ENCODE measurements at places on chromosomes 3 and 15.

GRCh38 chr3:143814443-143814889, 33.8 kb downstream of the SLC9A9 start:
- no peak for DNase-seq

GRCh38 chr3:196323016-196323415, 5.0 kb upstream of the DYNLT2B start:
- DNase-seq, result no peak

DNA sequence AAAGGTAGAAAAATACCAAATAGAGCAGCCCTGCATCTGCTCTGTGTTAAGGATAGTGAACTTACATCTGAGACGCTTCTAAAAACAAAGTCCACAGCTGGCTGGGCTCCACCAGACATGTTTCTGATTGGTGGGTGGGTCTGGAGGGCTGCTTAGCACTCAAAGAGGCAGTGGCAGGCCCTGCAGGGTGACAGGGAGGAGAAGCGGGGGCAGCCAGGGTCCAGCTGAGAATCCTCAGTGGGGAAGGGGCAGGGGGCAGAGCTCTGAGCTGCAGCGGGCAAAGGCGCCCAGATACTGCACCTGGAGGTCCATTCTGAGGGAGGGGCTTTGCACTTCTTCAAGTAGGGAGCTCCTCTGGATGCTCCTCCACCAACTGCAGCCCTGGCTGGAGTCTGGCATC, 28.1 kb downstream of the PRR23E start:
- DNase-seq, result no peak

DNA sequence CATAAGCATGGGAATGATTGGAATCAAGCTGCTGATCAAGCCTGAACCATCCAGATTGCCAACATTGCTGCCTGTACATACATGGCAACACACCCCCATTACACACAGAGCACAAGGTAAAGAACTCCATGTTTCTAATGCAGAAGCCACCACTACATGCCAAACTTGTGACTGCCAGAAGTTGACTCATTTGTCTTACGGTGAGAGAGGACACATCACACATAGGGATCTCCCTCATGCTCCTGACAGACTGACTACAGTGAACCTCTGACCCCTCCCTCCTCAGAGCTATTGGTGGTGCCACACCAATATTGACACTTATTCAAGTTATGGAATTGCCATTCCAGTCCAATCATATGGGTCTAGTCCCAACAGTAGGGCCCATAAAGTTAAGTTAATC, 42.3 kb downstream of the EFHB start:
- DNase-seq, result no peak

- DNase-seq, result peak; percentile 36
Measured at GRCh38 chr15:57703387-57703786, 3.1 kb upstream of the POLR2M start.

GRCh38 chr3:94071713-94072284, 8.9 kb downstream of the NSUN3 start:
- DNase-seq, result no peak

GRCh38 chr3:121748680-121749275, 763 bp downstream of the GOLGB1 start:
- no peak for DNase-seq

- DNase-seq, result peak; percentile 53
Measured at GRCh38 chr15:50685976-50686468, 575 bp downstream of the TRPM7 start.

- DNase-seq, result no peak
Measured at GRCh38 chr15:69118089-69118488, 42.3 kb upstream of the GLCE start.

- DNase-seq, result no peak
Measured at GRCh38 chr15:77009176-77009575, 14.2 kb downstream of the PSTPIP1 start.

DNA sequence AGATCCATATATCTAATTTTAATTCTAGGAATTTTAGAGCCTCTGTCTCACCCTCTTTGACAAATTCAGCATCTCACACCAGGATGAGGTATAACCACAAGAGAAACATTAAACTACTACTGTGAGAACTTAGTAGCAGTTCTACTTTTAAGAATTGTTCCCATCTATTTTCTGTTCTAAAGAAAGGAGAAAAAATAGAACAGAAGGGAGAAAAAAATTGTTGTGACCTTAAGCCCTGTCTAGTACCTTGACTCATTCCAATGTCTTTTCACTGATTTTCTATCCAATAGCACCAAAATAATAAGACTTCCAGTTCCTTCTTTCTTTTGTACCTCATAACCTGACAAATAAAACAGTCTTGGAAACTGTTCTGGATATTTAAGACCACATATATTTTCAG, 37.0 kb downstream of the FRMD5 start:
- no peak for DNase-seq

DNA sequence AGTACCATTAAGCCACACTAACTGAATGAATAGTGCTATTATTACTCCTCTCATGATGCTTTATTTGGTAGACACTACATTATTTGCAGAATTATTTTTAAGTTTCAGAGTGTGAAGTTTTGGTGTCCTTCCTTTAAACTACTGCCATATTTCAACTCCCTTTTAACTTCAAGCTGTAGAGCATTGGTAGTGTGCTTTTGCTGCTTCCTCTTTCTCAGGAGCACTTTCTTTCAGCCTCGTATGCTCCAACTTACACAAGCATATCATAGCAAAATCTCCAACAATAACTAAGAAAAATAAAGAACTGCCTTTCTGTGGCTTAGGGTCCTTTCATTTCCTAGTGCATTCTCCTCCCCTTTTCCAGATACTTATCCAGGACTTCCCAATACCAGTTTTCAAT, 476.4 kb upstream of the AGTR1 start:
- no peak for DNase-seq

DNA sequence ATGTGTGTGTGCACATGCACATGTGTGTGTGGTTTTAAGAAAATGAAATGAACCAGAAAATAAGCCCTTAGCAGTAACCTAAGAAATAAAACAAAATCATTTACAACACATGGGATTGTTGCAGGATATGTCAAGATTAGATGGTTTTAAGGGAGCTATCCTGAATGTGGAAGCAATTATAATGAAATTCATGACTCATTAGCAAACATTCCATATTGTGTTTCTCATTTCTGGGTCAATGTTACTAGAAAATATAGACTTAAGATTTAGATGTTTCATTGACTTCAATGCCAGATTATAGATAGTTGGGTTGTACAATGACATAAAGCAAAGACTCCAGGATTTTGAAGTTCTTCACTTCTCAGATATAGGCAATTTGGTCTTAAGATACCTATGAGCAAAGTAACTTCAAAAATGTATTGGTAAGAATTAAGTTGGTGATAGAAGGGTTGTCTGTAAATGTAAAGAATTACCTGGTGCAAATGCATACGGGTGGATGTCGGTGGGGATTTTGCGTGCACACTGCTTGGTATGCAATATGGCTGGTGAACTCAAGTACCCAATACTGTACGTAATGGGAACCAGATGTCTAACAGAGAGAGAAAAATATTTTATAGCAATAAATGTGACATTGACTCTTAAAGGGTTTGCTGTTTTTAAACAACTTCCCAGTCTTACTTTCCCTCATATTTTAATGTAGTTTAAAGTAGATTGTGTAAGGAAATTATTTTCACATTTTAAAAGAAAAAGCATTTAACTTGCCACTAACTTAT, 53.9 kb upstream of the NR2F2 start:
- no peak for DNase-seq

- DNase-seq, result no peak
Measured at GRCh38 chr3:122964811-122965210, 62.8 kb downstream of the SEMA5B start.

GRCh38 chr3:120348065-120348990, 826 bp downstream of the LRRC58 start:
- DNase-seq, result no peak

DNA sequence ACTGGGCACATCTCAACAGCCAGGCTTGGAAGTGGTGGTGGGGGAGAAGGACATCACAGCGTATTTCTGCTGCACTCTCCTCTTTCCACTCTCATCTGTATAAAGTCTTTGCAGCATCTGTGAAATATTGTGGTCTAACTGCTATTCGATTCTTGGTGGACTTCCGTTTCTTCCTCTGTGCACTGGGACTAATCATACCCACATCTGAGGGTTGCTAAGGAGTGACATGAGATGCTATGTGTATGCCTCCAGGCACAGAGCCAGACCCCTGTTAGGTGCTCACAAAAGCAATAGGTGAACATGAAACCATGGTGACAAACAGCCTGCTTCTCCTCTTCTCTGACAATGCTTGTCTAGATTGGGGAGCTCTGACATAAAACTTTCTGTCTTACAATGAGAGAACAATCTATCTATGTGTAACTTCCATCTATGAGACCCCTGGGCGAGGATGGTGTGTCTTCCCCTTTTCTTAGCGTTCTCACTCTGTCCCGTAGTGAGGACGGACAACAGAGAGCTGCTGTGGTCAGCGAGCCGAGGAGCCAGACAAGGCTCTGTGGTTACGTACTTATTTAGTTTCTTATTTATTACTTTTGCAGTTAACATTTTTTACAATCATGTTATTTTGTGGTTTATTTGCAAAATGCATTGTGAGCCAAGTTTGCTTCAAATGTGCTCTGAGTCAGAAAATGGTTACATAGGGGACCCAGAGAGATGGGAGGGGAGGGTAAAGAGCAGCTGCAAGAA, 196.7 kb upstream of the TPRG1 start:
- DNase-seq, result no peak

GRCh38 chr3:177444696-177445095, 247.4 kb upstream of the TBL1XR1 start:
- no peak for DNase-seq

DNA sequence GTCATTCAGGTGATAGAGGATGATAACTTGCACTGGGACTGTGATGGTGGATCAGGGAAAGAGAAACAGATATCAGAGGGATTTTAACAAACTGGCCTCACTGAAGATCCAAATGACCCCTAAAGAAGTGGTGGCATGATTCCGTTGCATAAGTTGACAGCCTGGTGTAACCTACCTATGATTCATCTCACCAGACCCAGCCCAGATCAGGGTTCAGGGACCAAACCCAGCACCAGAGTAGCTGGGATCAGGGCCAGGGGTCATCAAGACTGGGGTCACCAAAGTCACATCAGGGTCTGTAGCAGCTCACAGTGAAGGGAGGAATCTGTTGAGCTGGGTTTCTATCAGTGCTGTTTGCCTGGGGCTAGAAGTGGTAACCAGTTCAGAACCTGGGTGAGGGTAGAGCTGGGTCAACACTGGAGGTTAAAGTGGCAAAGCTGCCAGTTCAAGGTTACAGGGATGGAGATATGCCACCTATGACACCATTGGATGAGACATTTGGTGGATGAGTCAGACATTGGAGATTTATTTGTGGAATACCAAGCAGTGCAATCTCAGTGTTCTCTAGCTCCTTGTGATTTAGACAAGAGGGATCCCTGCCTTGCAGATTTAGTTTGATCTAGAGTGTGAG, 35.9 kb downstream of the CASR start:
- DNase-seq, result no peak

GRCh38 chr15:52011711-52012144, 7.3 kb upstream of the MAPK6 start:
- DNase-seq, result peak; percentile 25

GRCh38 chr3:193996641-193997089, 139.3 kb upstream of the HES1 start:
- DNase-seq, result no peak

- DNase-seq, result no peak
Measured at GRCh38 chr3:144073698-144074097, 102.1 kb downstream of the DIPK2A start.

DNA sequence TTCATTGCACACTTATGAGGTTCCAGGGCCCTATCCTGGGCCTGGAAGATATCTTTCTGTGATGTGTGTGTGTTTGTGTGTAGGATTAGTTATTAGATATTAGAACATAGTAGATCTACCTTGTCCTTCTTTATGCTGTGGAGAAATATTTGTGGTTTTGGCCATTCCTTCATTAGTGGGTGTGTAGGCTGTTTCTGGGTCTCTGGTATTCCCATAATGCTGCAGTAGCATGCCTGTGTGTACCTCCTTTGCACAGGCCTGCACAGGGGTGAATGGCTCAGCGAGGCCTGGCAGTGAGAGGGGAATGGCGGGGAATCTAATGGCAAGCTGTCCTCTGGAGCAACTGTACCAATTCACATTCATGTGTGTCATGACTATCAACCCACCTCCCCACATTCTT, 125.8 kb upstream of the MRPS22 start:
- no peak for DNase-seq

- no peak for DNase-seq
Measured at GRCh38 chr3:160200353-160200752, 24.9 kb upstream of the C3orf80 start.

DNA sequence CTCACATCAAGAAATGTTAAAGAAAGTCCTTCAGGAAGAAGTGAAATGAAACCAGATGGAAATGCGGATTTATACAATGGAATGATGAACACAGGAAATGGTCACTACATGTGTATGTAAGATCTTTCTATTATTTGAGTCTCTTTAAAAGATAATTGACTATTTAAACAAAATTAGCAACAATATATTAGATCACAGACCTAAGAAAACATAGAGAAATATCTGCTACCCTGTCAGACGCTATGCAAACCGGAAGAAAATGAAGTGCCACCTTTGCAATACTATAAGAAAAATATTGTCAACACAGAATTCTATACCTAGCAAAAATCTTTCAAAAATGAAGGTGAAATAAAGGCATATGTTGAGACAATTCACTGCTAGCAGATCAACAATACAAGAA, 17.2 kb downstream of the RAB6B start:
- DNase-seq, result no peak

GRCh38 chr15:87518957-87519356, 737.6 kb downstream of the NTRK3 start:
- no peak for DNase-seq

DNA sequence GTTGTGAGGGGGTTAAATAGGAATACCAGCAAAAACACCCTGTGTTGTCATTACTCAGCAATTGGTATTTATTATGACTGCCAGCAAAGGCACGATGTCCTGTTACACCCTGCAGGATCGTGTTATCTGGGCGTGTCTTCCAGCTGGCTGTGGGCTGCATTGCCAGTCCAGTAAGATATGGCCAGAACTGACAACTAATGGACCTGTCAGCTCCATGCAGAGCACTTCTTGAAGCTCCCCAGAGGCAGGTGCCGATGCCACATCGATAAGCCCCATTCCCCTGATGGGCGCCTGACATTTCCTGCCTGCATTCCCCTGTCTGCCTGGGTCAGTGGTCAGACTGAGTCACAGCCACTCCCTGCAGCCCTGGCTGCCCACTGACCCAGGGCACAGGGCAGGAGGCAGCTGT, 79.7 kb upstream of the RASGRF1 start:
- no peak for DNase-seq

Data from prostate gland (tissue), 2 donors.